ENCODE measurements at places on chromosomes 11 and 22.

DNA sequence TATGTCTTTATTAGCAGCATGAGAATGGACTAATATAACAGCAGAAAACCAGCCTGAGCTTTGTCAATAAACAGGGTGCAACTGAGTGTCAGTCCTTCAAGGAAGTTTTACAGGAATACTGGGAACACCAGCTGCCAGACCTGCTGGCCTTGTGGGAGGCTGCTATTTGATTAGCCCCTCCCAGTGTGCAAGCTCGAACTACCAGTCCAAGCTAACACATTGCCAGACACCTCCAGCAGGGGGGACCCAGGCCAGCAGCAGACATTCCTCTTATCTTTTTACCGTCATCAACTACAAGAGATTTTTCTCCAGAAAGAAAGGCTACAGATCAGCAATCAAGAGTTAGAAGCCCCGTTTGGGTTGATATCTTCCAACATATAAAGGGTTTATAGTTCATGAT, 942.8 kb upstream of the TENM4 start:
- no peak for DNase-seq

GRCh38 chr22:49800408-49801238, 27.1 kb downstream of the BRD1 start:
- no peak for DNase-seq

DNA sequence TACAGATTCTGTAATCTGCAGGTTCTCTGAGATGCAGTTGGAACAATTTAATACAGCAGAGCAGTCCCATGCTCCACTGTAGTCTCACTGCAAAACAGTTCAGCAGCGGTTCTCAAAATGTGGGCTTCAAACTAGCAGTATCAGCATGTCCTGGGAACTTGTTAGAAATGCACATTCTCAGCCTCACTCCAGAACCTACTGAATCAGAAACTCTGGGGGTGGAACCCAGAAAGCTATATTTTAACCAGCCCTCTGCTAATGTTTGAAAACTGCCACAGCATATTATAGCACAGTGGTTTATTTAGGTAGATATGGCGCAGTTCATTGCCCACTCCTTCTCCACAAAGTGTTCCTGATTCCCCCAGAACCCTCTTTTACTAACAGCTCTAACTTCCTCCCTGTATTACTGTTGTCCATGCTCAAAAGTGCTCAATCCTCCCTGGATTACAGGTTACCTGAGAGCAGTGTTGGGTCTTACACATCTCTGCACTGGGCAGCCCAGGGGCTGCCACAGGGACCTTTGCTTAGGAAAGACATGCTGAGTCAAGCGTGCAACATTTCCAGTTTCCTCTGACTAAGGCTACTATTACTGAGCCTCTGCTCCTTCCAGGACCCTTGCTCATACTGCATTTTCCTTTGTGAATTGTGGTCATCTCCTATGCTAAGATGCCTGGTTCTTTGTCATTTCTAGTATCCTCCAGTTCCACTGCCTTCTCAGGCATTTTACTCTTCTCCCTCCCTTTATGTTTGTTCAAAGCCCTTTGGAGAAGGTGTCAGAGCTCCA, 7.7 kb upstream of the DGAT2 start:
- peak; percentile 72 for DNase-seq

DNA sequence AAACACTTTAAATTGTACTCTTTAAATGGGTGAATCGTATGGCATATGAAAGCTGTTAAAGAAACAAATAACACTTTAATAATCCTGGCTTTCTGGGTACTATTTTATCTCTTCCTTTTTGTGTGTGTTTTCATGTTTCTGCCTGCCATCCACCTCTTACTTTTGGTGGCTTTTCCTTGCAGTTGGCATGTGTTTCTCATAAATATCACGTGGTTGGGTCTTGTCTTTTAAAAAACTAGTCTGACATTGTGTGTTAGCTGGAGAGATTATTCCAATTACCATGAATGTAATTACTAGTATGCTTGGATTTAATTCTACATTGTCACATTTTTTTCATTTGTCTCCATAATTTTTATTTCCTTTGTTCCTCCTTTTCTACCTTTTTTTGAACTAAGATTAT, 262.9 kb upstream of the B3GAT1 start:
- DNase-seq = no peak

DNA sequence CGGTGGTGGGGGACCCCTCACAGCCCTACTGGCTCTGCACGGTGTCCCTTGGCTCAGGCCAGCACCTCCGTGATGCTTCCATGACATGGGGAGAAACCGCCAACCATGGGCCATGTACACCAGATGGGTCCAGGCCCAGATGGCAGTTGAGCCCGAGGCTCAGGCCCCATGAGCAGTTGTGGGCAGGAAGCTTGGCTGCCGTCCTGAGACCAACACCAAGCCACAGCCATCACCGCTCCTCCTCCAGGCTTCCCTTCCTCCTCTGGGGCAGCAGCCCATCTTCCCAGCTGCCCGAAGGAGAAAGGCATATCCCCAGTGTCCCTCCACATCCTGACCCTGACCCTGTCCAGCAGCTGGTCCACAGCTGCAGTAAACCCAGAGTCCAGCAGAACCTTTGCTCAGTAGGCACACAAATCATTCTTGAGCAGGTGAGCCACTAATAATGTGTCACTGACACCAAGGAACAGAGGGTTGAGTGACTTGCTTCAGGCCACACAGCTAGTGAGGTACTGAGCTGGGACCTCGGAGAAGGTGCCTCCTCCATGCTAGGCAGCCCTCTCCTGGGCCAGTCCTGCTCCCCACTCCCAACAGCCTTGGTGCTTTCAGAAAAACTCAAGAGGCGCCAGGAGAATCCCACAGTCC, 204.9 kb downstream of the CTTN start:
- no peak for DNase-seq

- no peak for DNase-seq
Observed at GRCh38 chr22:44520465-44521094, 22.5 kb upstream of the RTL6 start.

- DNase-seq = no peak
Observed at GRCh38 chr11:73335204-73335923, 27.3 kb downstream of the ARHGEF17 start.

- DNase-seq = peak; percentile 58
Observed at GRCh38 chr11:74311352-74311926, at the start of gene P4HA3. Gene P4HA3, minus strand, starts transcription at chr11:74311640. Its CDS starts 29 bp downstream, at chr11:74311611.

GRCh38 chr11:1310772-1311468, 1.5 kb upstream of the TOLLIP start:
- no peak for DNase-seq

GRCh38 chr11:124793466-124794278, 6.5 kb downstream of the MSANTD2 start:
- DNase-seq = peak; percentile 54
